ENCODE measurements at places on chromosomes 6 and 20. TPM values are rescaled to one million over a fixed set of nuclear protein-coding genes. Genes with fewer than 3 reads are reported as not detected.

Gene B4GALT5
- 15.0 TPM for total RNA-seq

Gene THEMIS
- not detected for total RNA-seq

DNA sequence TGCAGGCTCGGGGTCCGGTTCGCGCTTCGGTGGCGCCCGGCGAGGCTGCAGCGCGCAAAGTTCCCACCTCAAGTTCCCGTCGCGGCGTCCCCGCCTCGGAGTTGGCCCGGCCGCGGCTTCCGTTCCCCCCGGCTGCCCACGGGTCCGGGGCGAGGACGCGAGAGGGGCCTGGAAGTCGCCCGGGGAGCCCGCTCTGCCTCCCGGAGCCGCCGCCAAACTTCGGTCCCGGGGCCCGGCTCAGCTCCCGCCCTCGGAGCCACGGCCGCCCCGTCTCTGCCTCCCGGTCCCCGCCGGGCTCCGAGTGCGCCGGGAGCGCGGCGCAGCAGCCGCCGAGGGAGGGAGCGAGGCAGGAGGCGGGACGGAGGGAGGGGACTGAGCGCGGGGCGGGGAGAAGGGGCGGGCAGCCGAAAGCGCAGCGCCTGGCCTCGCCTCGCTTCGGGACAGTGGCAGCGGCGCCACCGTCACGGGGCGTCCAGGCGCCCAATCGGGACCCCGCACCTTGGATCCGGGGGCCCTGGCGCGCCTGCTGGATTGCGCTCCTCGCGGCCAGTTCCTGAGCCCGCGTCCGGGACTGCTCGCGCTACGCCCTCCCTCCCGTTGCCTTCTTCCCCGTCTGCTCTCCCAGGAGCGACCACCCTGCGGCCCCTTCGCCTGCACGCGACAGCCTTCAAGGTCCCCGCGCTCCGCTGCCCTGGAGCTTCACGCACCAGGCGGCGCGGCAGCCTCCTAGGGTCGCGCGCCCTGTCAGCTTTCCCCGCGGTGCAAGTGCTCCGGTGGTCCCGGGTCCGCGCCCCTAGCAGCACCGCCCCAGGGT is at the start of gene KCNG1:
Gene KCNG1 (minus strand): TSS at position 305 of the 814 bp plus-strand sequence. CDS start 12,769 bp downstream, outside the sequence.
- DNase-seq: no peak

DNA sequence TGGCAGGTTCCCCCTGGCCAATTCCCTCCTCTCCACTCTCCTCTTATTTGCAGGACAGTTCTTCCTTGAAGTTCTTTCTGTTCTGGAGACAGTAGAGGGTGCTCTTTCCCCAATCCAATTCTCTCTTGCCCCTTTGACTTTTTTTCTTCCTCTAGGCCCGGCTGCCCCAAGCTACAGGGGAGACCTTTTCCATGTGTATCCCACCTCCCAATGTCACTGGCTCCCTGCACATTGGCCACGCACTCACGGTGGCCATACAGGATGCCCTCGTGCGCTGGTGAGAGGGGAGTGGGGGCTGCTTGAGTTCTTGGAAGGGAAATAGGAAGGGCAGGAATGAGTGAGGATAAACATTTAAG is 1.5 kb downstream of the VARS2 start:
- no peak for DNase-seq

Gene VIP
- not detected for total RNA-seq

DNA sequence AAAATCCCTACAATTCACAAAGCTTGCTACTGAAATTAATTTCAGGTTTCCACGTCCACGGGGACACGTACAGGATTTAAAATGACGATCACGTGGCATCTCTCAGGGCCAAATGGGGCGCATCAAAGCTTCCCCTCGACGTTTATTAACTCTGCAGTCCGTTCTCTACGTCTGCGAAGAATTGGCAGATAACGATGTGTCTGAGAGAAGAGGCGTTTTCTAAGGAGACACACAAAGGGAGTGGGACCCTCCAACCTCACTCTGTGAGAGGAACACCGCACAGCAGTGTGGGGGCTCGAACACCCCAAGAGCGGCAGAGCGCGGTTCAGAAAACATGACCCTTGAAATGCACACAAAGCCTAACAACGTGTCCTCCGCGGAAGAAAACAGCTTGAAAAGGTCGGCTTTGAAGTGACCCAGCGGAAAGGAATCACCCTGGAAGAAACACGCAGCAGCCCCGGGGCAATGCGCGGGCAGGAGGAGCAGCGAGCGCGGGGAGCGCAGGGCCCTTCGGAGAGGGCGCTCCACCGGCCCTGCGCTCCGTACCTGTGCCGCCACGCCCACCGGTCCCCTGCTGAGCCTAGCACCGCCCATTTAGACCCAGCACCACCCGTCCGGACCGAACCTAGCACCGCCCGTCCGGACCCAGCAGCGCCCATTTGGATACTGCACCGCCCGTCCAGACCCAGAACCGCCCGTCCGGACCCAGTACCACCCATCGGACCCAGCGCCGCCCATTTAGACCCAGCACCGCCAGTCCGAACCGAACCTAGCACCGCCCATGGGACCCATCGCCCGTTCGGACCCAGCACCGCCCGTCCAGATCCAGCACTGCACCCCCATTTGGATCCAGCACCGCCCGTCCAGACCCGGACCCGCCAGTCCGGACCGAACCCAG is 1.1 kb upstream of the AFDN start:
- DNase-seq: peak; percentile 71

GRCh38 chr6:69881322-69882151 is 15.2 kb downstream of the COL19A1 start:
- no peak for DNase-seq
